ENCODE measurements at places on chromosomes 5 and 9.
A peak's percentile ranks its signal among the peaks of the same experiment; 100 is the strongest.

DNA sequence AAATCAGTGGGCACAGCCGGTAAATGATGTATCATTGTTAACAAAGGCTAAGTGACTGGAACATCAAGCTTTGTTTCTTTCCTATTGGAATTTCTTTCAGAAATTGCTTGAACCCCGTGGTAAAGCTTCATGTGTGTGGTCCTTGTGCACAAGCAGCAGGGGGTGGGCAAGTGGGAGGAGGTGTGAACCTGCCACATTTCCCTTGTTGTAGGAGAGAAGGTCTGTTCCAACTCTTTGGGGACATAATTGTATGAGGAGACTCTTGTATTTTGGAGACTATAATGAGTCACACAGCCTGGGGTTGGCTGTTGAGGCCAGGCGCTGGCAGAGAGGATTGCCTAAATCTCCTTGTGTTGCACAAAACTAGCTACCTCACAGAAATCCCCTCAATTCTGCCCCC lies 620.5 kb downstream of the IRX1 start:
- no peak for DNase-seq

- no peak for DNase-seq
Measured at GRCh38 chr5:68641211-68641610, 425.7 kb downstream of the PIK3R1 start.

- DNase-seq = no peak
Measured at GRCh38 chr5:75274486-75274885, 37.8 kb upstream of the ANKRD31 start.

DNA sequence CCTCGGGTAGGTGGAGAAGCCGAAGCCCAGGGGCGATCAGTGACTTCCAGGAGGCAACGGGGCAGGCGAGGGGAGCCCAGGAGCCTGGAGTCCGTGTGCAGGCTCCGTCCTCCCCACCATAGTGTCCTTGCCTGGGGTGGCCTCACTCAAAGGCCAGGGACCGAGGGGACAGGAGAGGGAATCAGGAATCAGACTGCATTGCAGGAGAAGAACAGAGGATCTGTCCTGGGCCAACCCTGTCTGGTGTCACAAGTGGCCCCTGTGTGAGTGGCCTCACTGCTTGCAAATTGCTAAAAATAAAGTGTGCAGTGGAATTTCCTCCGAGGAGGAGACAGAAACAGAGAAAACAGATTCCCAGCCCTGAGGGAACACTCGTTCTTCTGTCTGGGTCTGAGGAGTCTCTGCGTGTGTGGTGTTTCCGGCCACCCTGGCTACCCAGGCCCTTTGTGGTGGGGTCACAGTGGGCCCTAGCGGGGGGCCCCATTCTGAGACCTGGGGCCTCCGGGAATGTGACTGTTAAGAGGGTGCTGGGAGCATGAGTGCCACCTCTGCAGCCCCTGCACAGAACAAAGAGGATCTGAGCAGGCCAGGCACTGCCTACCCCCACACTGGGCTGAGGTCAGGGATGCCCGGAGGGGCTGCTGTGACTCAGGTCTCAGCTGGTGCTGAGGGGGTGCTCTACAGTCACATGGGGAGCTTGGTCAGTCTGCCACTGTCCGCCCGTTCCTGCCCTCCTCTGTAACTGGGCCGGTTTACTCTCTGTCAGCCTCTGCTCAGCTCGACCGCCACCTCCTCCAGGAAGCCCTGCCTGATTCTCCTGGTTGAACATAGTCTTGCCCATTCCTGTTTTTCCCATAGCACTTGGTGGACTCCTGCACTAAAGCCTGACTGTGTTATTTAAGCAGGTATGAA lies 7.4 kb downstream of the TRAF1 start:
- no peak for DNase-seq

DNA sequence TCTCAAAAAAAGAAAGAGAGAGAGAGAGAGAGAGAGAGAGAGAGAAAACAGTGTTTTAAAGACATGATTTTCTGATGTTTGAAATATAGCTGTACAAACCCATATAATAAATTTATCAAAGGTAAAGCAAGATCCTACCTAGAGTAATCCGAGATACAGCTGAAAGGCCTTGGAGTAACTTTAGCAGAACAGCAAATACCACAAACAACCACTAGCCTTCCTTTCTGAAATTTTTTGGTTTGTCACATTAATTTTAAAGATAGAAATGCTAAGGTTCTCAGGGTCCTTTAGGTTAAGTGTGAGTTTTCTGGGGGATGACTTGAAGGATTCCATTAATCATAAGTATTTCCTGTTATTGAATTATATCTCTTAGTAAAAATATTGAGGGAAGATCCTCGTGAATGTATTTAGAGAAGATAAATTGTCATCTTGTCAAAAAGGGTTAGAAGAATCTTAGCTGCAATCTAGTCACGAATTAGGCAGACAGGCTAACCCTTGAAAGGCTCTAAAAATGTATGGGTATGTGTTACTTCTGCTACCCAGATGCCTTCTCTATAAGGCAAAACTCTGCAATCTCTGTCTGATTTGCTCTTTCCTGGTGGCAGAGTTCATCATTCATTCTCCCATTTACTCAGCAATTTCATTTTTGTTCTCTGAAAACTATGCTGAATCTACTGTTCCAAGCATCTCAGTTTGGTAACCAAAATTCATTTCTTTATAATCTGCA lies 27.3 kb downstream of the F2RL2 start:
- no peak for DNase-seq

GRCh38 chr9:109117856-109118807 lies 1.6 kb downstream of the TMEM245 start:
- DNase-seq = peak; percentile 21

DNA sequence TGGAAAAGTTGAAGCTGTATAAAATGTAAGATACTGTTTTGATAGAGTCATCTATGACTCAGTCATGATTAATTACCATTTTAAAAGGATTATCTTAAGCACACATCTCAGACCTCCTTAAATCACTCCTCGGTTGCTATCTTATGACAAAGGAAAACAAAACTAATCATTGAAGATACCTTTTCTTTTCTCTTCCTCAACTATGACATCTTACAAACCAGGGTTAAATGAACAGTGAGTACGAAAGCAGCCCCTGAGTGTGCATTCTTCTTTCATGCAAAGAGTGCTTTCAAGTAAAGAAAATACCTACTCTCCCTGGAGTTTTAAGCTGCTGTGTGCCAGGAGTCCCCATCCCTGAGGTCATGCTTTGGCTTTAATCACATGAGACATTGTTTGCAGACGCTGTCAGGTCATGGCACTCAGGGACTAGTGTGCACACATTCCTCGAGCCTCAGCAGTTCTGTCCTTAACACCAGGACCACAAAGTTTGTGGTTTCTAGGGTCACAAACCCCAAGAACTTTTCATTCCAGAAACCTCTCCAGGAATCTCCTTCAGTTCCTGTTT lies 86.7 kb upstream of the ICE1 start:
- no peak for DNase-seq

DNA sequence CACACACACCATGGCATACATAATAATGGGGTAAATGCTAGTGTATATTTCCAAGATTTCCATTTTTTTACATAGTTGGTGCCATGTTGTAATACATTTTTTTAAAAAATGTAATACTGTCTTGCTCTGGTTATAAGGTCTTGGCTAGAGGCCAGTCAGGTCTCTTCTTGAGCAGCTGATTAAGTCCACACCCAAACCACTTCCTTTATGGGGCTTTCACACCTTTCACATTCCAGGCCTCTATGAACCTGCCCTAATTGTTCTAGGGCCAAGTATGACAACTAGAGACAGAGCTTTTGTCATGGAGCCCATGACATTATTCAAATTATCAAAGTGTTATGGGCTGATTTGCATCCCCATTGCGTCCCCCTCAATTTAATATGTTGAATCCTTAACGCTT lies 495.6 kb upstream of the CTNND2 start:
- no peak for DNase-seq

DNA sequence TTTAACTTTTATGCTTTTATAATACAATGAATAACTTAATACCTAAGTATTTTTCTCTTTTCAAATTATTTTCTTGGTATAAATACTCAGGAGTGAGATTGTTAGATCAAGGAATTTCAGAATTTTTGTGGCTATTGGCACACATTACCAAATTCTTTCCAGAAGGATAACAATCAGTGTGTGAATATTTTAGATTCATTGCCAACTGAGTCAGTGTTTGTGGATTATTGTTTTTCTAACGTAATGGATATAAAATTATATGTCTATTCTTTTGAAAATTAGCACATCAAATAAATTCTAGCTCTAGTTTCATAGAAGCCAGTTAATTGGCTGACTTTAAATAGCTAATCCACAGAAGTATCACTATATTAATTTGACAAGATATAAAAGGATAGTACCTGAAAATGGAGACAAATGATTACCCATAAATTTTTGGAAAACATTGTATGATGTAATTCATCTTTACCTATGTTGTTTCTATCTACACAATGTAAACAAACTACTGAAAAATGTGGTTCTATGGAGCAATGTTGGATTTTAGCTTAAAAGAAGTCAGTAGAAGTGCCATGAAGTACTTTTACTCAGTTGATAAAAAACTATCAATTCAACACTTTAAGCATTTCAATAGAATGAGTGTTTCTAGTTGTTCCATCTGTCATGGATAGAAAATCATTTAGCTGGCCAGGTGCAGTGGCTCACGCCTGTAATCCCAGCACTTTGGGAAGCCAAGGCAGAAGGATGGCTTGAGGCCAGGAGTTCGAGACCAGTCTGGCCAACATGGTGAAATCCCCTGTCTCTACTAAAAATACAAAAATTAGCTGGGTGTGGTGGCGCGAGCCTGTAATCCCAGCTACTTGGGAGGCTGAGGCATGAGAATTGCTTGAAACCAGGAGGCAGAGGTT lies 185.1 kb downstream of the ADAMTSL1 start:
- DNase-seq = no peak

DNA sequence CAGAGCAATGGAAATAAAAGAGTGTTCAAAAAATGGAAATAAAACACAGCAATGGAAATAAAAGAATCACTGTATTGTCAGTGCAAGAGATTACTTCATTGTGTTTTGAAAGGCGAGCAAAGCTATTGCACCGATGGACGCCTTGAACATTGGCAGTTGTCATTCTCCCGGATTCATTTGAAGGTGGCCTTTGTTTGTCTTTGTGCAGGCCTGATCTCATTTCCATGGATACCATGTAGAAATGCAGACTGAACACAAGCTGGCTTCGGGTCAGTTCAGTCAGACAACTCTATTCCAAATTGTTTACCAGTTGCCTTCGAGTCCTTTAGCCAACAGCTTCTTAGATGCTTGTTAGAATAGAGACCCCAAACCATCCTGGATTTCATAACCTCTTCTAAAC lies 8.3 kb downstream of the ITGA2 start:
- no peak for DNase-seq

DNA sequence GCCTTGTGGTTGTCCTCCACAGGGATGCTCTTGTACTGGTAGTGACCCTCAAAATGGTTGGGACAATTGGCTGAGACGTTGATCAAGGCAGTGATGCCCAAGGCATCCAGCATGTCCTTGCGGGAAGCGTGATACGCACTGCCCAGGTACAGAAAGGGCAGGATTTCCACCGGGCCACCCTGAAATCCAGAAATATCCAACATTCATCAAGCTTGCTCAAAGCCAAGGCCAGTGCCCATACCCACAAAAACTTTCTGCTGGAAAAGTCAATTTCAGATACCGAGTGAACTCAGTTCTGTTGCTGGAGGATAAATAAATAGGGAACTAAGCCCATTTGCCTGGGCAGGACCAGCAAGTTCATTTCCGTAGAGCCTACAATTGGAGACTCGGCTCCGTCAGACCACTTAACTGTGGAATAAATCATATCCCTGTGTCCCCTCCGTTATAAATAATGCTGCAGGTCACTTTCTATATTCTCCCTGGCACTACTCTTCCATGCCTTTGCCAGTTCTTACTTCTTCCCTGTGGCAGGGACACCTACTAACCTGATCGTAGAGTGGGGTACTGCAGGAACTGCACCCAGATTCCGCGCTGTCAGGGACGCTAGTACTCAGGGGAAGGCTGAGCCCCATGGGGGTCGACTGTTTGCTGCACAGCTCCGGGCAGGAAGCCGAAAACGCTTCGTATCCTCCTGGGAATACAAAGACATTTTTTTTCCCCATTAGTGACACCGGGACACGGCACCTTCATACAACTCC lies 1.2 kb downstream of the DUSP1 start:
- DNase-seq = no peak

DNA sequence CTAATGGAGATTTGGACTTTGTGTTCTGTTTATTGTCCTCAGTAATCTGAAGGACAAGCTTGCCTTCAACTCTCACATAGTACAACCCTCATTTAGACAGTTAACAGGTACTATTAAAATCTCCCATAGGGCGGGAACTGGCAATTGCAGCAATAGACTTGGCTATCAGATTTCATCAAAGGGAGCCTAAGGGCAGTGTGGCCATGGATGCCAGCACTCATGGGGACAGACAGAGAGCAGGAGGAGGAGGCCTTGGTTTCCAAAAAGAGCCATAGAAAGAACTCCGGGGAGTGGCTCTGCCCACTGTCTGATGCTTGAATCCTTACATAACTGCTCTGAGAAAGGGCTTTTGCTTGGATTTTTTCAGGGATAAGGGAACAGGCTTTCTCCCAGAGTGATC lies 6.8 kb downstream of the SLC36A1 start:
- DNase-seq = no peak

- DNase-seq = no peak
Measured at GRCh38 chr9:22030101-22030598, 21.0 kb upstream of the CDKN2B start.

DNA sequence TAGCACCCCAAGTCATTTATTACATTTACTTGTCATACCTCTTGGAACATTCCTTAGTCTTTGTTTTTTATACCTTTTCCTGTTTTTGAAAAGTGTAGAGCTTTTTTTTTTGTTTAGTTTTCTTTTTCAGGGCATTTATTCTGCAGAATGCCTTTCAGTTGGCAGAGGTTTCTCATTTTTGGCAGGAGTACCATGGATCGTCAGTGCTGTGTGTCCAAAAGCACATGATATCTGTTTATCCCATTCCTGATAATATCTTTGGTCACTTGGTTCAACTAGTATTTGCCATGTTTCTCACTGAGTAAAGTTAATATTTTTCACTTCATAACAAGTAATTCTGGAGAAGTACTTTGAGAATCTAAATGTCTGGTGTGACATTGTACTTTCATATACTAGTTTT lies 10.7 kb downstream of the OGN start:
- no peak for DNase-seq

DNA sequence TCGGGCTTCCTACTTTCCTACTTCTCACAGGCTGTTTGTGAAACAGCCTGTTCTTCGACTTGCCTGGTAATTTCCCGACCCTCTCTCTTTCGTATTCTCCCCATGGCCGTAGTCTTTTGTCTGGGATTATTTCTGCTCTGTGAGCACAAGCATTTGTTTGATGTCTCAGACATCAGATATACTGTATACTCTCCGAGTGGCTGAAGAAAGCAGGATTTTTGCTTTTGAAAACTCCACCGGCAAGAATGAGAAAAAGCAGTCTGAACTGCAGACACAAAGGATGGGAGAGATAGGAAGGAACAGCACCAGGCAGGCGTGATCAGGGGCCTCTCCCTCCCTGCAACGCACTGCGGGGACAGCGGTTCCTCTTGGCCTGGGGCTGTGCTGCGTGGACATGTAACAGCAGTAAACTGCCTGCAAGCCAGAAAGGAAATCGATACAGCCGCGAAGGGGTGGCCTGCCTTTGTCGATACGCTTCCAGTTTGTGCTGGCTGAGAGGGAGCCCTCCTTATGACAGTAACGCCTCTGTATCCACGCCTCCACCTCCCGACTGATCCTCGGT lies 313.9 kb upstream of the TLE4 start:
- no peak for DNase-seq

- DNase-seq = no peak
Measured at GRCh38 chr9:72478966-72479365, 42.4 kb upstream of the TMC1 start.

- no peak for DNase-seq
Measured at GRCh38 chr9:99106044-99106375, 1.1 kb downstream of the TGFBR1 start.
